ENCODE measurements at places on chromosomes 2 and 18. TPM values are rescaled to one million over a fixed set of nuclear protein-coding genes. Genes with fewer than 3 reads are reported as not detected.

WIPF1 gene
- 4.8 TPM for polyA plus RNA-seq

UGT1A8 gene
- 0.39 TPM for polyA plus RNA-seq

GALNT3 gene
- 25.7 TPM for polyA plus RNA-seq

TGFA gene
- polyA plus RNA-seq, result 16.3 TPM

CDH19 gene
- polyA plus RNA-seq, result 0.73 TPM

ANKRD62 gene
- polyA plus RNA-seq, result 0.45 TPM

SCN2A gene
- polyA plus RNA-seq, result 0.01 TPM

NEB gene
- polyA plus RNA-seq, result 0.33 TPM

MROH2A gene
- polyA plus RNA-seq, result 0.22 TPM

MOGAT1 gene
- 0.05 TPM for polyA plus RNA-seq

NEDD4L gene
- polyA plus RNA-seq, result 10.8 TPM

IGFBP5 gene
- polyA plus RNA-seq, result 46.5 TPM

ANKRD44 gene
- 1.5 TPM for polyA plus RNA-seq

FTCDNL1 gene
- polyA plus RNA-seq, result 0.55 TPM

PLA2R1 gene
- polyA plus RNA-seq, result 3.8 TPM

MALL gene
- 235 TPM for polyA plus RNA-seq
